Calu3 (cell line): ENCODE measurements at places on chromosomes 12 and 14. TPM values are rescaled to one million over a fixed set of nuclear protein-coding genes. Genes with fewer than 3 reads are reported as not detected.

DNA sequence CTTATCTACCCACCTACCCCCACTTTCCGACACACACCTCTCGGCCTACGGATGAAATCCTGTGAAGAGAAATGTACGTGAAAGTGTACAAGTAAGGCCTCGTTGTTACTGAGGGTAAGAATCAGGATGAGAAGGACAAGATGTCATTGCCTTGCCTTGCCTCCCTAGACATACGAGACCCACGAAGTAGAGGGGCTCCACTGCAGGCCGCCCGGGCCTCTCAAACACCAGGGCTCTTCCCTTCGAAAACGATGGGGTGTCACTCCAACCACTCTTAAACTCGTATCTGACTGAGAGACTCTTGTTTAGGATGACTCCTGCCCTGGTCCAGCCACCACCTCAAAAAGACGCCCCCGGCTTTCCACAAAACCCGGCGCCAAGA is 498 bp downstream of the RACGAP1 start:
- H3K4me3 ChIP-seq, result peak overlapping the region; percentile 93
- no peak for DNase-seq
- H3K4me1 ChIP-seq, result peaks cover 10% of the 10 kb centered on the region
- H3K27me3 ChIP-seq, result no peaks in the 10 kb centered on the region

DNA sequence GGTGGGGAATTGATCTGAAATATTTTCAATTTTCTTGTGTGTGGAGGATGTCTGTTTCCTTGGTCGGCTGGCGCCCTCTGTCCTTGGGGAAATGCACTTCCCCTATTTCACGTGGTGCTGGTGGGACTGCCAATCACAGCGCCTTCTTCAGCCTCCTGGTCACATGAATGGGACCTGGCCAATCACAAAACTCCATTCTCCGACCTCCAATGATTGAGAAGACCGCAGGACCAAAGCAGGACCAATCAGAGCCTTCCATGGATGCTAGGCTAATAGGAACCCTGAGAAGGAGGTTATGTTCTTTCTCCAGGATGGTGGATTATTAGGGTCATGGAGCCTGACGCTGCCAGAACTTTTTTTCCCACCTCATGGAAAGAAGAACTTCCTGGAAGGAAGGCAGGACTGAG is 188.7 kb downstream of the TTC8 start:
- H3K4me1 ChIP-seq, result peaks cover 10% of the 10 kb centered on the region
- peak; percentile 69 for DNase-seq
- H3K4me3 ChIP-seq, result peak overlapping the region; percentile 84

- H3K4me3 ChIP-seq, result no peak overlapping the region
- peaks cover 7% of the 10 kb centered on the region for H3K36me3 ChIP-seq
- no peak for DNase-seq
- no peak overlapping the region for H3K27ac ChIP-seq
- no peaks in the 10 kb centered on the region for H3K27me3 ChIP-seq
Measured at GRCh38 chr14:37610945-37611523, 15.6 kb downstream of the TTC6 start.

GRCh38 chr14:99654235-99654985 is 9.5 kb downstream of the HHIPL1 start:
- peaks cover 62% of the 10 kb centered on the region for H3K27me3 ChIP-seq
- no peak overlapping the region for H3K27ac ChIP-seq
- no peak overlapping the region for H3K4me3 ChIP-seq
- DNase-seq, result peak; percentile 52
- H3K4me1 ChIP-seq, result peaks cover 9% of the 10 kb centered on the region

DNA sequence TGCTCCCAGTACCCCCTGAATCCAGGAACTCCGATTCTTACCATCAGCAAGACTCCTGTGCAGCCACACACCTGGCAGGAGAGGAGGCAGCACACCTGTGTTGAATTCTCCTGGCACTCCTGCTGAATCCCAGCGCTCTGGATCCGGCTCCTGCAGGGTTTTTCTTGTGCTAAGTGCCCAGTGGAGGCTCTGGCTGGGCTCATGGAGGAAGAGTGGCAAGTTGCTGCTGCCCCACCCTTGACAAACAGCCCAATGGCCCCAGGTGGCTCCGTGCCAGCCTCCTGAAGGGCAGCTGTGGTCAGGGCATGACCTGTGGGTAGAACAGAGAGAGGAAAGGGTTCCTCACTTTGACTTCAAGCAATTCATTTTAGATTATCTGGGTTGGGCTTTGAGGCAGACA is 20.0 kb downstream of the CRACR2A start:
- no peaks in the 10 kb centered on the region for H3K4me1 ChIP-seq
- no peak overlapping the region for H3K27ac ChIP-seq
- H3K36me3 ChIP-seq, result no peaks in the 10 kb centered on the region
- DNase-seq, result peak; percentile 70

DNA sequence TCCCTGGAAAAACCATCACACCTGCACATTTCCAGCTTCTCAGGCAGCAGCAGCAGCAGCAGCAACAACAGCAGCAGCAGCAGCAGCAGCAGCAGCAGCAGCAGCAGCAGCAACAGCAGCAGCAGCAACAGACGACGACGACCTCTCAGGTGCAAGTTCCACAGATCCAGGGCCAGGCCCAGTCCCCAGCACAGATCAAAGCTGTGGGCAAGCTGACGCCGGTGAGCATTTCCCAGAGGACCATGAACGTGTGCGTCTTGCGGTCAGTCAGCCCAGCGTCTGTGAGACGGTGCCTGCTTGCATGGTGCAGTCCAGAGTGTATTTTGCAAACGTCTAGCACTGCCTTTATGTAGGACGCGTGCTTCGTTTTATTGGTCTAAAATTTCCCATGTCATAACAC is 81.6 kb downstream of the DDX51 start:
- H3K36me3 ChIP-seq, result peaks cover 38% of the 10 kb centered on the region
- no peaks in the 10 kb centered on the region for H3K4me1 ChIP-seq
- no peak overlapping the region for H3K4me3 ChIP-seq
- DNase-seq, result no peak

DNA sequence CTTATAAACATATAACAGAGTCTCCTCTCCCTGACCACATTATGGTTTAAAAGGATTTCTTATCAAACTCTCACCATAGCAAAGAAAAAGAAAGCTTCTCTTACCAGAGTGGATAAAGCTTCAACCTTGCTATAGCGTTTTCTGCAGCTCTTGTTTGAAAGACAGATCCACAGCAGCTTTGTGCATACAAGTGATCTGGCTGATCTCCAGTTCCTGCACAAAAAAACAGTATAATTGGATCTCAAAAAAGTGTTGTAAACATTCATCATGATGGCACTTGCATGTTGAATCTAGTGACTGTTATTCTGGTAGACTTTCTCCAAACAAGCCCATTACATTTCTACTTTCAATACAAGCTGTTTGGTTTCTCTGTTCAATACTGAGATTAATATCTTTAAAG is 178.9 kb upstream of the MGAT4C start:
- no peak for DNase-seq
- no peak overlapping the region for H3K4me3 ChIP-seq
- no peaks in the 10 kb centered on the region for H3K27me3 ChIP-seq
- no peaks in the 10 kb centered on the region for H3K36me3 ChIP-seq

DNA sequence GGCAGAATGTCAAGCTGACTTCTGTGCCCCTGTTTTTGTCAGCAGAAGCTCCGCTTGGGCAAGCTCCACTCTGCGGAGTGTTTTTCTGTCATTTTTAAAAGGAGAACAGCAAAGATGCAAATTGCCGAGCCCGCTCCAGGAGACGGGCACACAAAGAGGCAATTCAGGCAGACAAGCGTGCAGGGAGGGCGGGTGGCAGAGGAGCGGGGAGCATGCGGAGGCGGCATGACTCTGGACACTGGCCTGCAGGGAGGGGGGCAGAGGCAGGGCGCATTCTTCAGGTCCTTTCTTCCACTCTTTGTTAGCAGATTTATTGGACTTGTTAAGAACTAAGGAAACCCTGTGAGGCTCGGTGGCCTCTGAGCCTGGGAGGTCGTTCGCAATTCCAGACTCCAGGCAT is 187.3 kb upstream of the RMST start:
- peaks cover 11% of the 10 kb centered on the region for H3K4me1 ChIP-seq
- H3K27ac ChIP-seq, result no peak overlapping the region
- H3K36me3 ChIP-seq, result no peaks in the 10 kb centered on the region

DNA sequence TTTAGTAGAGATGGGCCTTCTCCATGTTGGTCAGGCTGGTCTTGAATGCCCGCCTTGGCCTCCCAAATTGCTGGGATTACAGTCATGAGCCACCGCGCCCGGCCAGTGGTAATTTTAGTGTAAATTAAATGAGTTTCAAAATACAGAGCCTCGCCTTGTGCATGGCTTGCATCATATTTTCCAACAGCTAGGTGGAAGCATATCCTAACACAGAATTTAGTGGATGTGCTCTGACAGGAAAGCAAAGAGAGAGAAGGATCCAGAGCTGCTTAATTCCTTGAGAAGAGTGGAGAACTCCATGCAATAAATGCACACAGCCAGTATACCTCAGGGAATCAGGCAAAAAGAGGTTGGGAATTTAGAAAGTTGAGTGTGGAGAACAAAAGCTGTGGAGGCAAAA is 2.5 kb downstream of the OR6C2 start:
- H3K27ac ChIP-seq, result no peak overlapping the region
- no peaks in the 10 kb centered on the region for H3K27me3 ChIP-seq
- no peaks in the 10 kb centered on the region for H3K36me3 ChIP-seq

DNA sequence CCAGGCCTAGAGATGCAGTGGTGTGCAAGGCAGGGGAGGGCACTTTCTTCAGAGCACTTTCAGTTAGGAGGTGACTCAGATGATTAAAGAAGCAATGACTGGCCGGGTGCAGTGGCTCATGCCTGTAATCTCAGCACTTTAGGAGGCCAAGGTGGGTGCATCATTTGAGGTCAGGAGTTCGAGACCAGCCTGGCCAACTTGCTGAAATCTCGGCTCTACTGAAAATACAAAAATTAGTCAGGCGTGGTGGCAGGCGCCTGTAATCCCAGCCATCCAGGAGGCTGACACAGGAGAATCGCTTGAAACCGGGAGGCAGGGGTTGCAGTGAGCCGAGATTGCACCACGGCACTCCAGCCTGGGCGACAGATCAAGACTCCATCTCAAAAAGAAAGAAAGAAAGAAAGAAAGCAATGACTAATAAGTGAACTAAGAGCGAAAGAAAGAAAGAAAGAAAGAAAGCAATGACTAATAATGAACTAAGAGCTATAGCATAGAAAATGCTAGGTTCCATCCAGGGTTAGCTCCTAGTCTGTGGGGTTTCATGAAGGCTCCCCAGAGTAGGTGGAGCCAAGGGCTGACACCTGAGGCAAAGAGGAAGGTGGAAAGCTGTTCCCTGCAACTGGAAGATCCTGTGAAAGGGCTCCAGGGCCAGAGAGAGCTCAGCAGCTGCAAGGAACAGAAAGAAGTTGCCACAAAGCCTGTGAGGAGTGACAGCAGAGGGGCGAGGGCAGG is 334.5 kb downstream of the CACNA1C start:
- H3K27me3 ChIP-seq, result no peaks in the 10 kb centered on the region
- DNase-seq, result no peak
- H3K4me1 ChIP-seq, result no peaks in the 10 kb centered on the region
- no peak overlapping the region for H3K4me3 ChIP-seq

DNA sequence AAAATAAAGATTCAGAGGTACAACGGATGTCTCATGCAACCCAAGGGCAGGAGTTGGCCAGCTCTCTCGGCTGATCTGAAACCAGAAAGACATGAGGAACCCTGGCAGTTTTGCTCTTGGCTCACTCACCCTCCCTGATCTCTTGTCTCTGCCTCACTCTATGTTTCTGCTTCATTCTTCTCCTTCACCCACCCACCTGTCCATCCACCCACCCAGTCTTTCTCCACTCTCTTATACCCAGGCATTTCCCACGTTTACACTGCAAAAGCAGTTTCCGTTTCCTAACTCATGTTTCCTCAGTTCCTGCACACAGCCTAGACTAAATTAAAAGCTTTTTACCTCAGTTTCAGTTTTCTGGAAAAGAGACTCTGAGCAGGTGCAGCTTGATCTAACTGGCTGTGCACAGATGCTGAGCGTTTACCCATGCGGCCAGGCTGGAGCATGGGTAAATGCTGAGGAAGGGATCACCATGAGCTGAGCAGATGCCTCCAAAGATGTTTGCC is 157.6 kb downstream of the PRKCH start:
- H3K36me3 ChIP-seq, result peaks cover 22% of the 10 kb centered on the region
- H3K4me1 ChIP-seq, result peaks cover 67% of the 10 kb centered on the region
- H3K27ac ChIP-seq, result peak overlapping the region; percentile 98
- no peak for DNase-seq

DNA sequence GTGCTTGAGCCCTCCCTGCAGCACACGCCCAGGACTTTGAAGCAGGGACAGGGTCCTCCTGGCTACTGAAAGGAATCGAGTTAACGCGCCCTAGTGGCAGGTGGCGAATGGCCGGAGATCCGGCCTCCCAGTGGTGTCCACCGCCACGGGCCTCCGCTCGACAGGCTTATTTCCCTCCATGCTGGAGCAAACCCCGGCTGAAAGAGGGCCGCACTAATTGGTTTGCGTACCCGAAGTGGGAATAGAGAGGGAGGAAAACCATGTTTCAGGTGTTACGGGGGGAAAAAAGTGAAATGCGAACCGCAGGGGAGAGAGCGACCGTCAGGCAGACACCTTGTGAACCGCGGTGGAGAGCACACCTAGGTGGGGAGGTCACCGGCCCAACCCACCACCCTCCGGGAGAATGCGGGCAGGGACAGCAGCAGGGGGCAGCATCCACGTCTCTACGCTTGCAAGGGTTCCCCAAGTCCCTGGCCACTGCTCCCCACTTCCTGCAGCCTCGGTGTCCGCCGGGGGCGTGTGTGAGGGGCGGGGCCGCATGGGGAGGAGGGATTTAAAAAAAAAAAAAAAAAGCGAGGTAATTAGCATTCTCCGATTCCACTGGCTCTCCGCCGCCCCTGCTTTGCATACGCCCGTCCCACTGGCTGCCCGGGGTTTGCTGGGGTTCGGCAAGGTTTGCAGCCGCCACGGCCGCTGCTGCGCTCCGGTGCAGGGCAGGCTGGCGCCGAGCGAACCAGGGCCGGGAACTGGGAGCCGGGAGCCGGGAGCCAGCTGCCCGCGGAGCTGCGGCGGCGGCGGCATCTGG is 224.6 kb upstream of the CRY1 start:
- H3K27ac ChIP-seq, result peak overlapping the region; percentile 71
- H3K27me3 ChIP-seq, result peaks cover 75% of the 10 kb centered on the region
- H3K36me3 ChIP-seq, result peaks cover 19% of the 10 kb centered on the region

- H3K27me3 ChIP-seq, result no peaks in the 10 kb centered on the region
- no peaks in the 10 kb centered on the region for H3K36me3 ChIP-seq
- H3K27ac ChIP-seq, result no peak overlapping the region
- no peak overlapping the region for H3K4me3 ChIP-seq
- peaks cover 13% of the 10 kb centered on the region for H3K4me1 ChIP-seq
Measured at GRCh38 chr12:85872497-85873091, 1.5 kb upstream of the NTS start.

- H3K4me3 ChIP-seq, result no peak overlapping the region
- no peak overlapping the region for H3K27ac ChIP-seq
- DNase-seq, result no peak
- no peaks in the 10 kb centered on the region for H3K27me3 ChIP-seq
Measured at GRCh38 chr14:95257521-95257920, 62.2 kb downstream of the CLMN start.

DNA sequence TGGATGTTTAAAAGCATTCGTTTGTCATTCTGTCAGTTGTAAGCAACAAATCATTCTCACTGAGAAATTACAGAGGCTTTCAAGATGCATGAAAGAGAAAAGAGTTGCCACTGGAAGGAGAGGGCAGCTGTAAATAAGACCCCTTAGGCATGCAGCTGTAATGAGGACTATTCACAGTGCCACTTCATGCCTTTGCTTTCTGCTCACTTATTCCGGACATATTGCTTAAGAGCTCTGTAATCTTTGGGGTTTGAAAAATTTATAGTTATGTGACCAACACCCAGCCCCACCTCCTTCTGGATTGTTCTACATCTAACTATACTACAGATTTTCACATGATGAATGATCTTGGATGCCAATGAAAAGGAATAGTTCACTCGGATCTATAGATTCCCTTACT is 194.8 kb upstream of the DCN start:
- H3K36me3 ChIP-seq, result peaks cover 4% of the 10 kb centered on the region
- H3K4me1 ChIP-seq, result peaks cover 8% of the 10 kb centered on the region
- DNase-seq, result no peak
- H3K4me3 ChIP-seq, result no peak overlapping the region

Gene RPS6KA5
- 9.7 and 10.3 TPM in 2 replicates for total RNA-seq

Gene GPATCH2L
- 53.8 and 62.4 TPM in 2 replicates for total RNA-seq

Gene CIT
- total RNA-seq, result 72.4 and 82.3 TPM in 2 replicates

Gene SSPN
- total RNA-seq, result 7.0 and 8.9 TPM in 2 replicates

Gene GALNT6
- total RNA-seq, result 34.0 and 45.3 TPM in 2 replicates

Gene CCNK
- total RNA-seq, result 71.5 and 82.8 TPM in 2 replicates
